ENCODE measurements at places on chromosomes 12 and 14.

GRCh38 chr12:110916295-110916875 is 4.0 kb downstream of the MYL2 start:
- no peak for DNase-seq

DNA sequence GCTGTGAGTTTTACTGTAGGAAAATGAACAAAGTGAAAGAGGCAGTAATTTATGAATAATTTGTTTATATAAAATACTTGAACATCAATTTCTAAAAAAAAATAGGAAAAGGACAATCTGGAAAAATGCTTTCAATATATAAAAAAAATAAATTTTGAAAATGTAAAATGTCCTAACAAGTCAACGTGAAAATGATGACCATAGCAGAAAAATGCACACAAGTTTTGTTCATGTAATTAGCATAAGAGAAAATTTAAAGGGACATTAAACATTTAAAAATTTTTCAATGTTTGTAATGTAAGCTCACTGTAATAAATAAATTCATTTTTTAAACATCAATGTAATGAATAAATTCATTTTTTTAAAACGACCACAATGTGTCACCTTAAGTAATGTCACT is 214.8 kb upstream of the ATXN7L3B start:
- DNase-seq, result no peak

- DNase-seq, result no peak
Observed at GRCh38 chr14:58864751-58865513, 227.2 kb downstream of the DACT1 start.

GRCh38 chr14:80956102-80956501 is 681 bp downstream of the TSHR start:
- DNase-seq, result no peak

DNA sequence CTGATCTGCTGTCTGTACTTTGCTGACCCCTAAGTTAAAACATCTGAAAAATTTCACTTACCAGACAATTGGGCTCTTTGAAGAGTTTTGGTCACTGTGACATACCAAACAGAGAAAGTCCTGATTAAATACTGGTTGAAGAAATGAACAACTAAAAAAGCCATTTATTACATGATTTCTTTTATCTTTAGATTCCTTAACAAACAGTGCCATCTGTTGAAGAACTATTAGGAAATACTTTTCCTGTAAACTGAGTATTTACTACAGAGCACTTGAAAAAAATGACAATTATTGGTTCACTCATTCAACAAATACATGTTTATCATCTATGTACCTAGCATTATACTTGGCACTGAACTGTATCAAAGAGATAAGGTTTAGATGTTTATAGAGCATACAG is 6.5 kb upstream of the WASHC4 start:
- no peak for DNase-seq

GRCh38 chr12:119153477-119154434 is 25.0 kb upstream of the HSPB8 start:
- no peak for DNase-seq

DNA sequence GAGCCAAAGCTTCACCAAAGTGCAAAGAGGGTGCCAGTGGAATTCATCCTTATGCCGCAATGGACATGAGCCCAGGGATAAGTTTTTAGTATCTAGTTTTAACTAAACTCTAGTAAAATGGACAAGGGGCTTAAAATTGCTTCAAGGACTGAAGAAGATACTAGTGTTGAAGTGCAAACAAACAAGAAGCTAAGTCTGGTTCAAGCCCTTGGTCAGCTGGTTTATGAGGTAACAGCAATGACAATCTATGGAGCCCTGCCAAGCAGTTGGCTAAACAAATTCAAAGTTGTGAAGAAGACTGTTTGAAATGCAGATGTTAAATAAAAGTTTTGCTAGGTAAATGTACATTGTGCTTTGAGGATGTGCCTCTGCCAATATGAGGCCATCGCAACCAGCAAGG is 209.4 kb downstream of the KTN1 start:
- no peak for DNase-seq

DNA sequence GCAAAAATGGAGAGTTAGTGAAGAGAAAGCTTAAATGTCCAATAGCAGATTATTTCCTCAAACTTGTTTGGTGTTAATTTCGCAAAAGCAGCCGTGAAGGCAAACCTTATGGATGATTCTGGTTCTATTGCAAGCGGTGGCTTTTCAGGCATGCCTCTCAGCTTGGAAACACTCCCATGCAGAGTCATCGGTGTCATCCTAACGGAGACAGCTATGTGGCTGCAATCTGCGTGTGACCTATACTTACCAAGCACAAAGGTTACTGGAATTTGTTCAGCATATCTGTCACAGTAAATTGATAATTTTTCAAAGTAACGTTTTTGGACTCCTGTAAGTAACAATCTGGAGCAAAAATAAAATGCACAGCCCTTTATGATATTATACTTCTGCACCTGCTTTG is 5.0 kb downstream of the BEST3 start:
- DNase-seq, result no peak

DNA sequence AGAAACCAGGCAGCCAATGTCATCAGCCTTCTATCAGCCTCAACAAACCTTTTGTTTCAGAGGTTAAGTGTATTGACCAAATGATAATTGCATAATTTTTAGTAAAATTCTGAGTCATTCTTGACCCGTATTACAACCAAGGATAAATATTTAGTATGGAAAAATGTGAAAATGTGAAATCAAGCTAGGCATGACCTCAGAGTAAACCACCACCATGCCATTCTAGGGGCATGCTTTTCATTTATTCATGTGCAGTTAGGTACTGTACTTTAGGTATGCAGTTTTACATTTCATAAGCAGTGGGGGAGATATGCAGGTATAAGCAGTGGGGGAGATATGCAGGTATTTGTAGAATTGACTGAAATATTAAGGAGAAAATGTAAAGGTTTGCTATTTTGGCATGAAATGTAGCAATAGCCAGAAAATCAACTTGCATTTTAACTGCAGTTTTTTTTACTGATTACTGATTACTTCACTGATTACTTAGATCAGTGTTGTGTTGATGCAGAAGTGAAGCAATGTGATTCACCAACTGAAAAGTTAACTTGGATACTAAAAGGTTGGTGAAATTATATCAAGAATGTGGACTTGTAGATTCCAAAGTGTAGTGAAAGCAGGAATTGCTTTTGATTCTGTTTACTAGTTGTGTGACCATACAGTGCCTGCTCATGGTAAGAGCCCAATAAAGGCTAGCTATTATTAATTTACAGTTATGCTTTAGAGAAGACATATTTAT is 184.2 kb downstream of the ESR2 start:
- DNase-seq, result no peak

GRCh38 chr14:33561488-33562175 is 389.2 kb downstream of the EGLN3 start:
- peak; percentile 61 for DNase-seq

DNA sequence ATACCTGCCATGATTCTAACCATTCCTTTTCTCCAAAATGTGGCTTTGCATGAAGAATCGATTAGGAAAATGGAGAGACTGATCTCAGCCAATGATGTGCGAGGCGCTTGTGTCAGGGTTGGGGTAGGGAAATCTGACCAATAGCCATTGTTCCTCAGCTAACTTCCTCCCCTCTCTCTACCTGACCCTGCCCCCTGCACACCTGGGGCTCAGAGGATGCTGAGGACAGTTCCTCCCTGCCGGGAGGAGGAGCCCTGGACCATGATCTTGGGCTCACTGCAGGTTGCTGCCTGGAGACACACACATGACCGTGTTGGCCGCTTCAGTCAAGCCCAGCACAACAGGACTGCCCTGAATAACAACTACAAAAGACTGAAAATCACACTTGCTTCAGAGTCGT is 119.8 kb upstream of the SFSWAP start:
- no peak for DNase-seq

DNA sequence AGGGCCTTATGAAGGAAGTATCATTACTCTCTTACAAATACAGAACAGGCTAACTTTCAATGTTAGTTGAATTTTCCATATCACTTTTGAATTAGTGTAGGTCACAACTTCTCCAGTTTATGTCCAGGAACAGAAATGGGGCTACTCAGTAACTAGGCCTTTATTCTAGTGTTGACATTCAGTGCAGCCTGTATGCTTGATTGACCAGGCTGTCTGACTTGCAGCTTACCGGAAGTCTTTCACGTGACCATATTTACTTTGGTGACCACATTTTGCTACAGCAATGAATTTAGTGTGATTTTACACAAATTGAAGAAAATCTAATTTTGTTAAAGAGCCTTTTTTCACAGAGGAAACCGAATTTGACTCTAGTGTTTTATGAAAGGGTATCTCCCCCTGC is 12.4 kb downstream of the MTERF2 start:
- no peak for DNase-seq

DNA sequence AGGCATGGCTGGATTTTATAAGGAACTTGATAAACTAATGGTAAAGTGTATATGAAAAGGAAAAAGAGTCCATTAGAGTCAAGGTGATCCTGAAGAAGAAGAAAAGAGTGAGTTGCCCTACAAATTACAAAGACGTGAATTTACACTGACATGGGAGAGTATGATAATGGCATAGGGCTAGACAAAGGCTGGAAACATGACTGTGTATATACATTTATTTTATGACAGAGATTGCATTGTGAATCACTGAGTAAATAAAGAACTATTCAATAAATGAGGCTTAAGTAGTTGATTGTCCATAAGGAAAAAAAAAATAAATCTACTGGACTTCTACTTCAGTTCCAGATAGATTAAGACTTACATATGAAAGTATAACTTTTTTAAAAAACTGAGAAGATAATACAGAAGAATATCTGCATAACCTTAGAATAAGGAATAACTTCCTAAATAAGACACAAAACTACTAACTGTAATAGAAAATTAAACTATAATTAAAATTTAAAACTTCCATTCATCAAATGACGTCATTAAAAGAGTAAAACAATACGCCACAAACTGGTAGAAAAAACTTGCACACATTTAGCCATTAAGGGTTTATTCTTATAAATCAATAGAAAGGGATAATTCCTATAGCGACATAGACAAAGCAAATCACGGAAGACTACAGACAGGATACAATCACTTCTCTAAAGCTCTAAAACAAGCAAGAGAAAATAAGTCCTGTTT is 278.5 kb downstream of the NOVA1 start:
- no peak for DNase-seq

DNA sequence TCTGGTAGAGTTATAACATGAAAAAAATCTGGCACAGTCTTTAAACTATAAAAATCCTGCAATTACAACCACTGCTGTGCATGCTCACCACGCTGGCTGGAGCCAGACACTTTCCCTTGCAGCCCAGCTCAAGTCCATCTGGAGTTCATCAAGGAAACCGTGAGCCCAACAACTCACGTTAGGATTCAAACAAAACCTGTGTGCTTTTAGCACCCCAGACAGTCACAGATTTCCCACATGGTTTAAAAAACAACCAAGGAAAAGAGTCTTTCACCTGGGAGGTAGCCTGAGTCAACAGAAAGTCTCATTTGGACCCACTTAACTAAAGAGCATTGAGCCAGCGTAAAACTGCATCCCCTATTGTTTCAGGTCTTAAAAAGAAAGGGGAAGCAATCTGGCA is 4.7 kb downstream of the LRIG3 start:
- DNase-seq, result no peak

DNA sequence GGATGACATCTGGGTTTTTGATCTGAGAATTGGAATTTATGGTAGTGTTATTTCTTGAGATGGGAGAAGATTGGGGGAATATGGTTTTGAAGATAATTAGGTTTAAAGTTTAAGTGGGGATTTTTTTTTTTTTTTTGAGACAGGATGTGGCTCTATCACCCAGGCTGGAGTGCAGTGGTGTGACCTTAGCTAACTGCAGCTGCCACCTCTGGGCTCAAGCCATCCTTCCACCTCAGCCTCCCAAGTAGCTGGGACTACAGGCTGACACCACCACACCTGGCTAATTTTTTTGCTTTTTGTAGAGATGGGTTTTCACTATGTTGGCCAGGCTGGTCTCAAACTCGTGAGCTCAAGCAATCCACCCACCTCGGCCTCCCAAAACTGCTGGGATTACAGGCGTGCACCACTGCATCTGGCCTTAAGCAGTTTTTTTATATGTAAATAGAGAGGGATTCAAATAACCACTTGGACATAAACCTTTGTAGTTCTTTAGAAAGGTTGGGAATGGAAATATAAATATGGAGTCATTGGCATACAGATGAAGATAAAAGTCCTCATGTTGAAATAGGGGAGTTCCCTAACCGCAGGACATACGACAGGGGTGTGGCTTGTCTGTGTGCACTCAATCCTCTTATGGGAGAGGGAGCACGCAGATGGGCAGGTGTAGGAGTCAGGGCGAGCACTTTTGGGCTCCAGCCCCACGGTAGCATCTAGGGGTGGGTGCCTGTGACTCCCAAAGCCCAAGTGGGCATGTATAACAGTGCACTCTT is 4.7 kb downstream of the LIN52 start:
- DNase-seq, result no peak

DNA sequence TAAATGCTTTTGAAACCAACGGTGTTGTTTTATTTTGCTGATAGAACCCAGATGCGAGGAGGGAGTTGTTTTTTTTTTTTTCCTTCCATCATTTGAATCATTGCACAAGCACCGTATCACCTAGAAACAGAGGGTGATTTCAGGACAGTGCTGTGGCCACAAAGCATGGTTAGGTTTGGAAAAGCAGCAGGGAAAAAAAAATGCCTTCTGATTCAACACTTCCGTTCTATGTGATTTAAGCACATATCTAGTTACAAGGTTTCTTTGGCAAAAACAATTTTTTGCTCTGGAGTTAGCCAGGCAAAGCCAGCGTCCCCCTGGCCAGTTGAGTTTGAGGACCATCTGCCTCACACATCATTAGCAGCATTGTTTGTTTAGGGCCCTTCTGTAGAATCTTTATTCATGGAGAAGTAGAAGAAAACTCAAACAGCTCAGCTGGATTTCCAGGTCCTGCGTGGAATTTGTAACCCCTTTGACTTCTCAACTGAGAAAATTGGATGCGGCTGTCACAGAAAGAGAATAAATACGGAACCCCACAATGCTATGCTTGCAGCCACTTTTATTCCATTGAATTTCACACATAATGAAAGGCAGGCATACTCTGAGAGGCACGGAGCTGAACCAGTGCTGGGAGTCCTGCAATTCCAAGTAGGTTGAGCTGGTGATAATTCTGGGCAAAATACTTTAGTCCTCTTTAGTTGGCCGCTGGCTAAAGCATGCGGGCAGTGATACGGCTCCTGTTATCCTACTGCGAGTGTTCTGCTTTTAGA is 17.0 kb upstream of the WNT5B start:
- no peak for DNase-seq

- DNase-seq, result no peak
Observed at GRCh38 chr12:121218588-121219352, 8.8 kb downstream of the P2RX4 start.

GRCh38 chr12:92108651-92109050 is 37.0 kb downstream of the BTG1 start:
- DNase-seq, result peak; percentile 1

GRCh38 chr14:95023886-95024285 is 133.4 kb downstream of the DICER1 start:
- DNase-seq, result no peak

DNA sequence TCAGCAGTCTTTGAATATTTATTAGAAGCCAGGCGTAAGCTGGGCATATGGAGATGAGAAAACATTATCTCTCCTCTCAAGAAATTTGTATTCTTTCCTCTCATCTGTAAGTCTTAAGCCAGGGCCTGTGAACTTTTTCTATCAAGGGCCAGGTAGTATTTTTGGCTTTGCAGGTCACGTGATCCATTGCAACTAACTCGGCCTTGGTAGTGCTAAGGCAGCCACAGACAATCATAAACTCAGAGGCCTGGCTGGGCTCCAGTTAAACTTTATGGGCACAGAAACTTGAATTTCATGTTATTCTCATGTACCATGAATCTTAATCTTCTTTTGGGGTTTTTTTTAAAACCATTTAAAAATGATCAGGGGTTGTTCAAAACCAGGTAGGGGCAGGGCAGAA is 117.4 kb upstream of the PELI2 start:
- DNase-seq, result no peak

GRCh38 chr12:68206446-68206845 is 19.2 kb downstream of the IL26 start:
- DNase-seq, result peak; percentile 18
